Gastrocnemius medialis (tissue), 4 donors: ENCODE measurements at places on chromosomes 5 and 9. TPM values are rescaled to one million over a fixed set of nuclear protein-coding genes. Genes with fewer than 3 reads are reported as not detected.

DNA sequence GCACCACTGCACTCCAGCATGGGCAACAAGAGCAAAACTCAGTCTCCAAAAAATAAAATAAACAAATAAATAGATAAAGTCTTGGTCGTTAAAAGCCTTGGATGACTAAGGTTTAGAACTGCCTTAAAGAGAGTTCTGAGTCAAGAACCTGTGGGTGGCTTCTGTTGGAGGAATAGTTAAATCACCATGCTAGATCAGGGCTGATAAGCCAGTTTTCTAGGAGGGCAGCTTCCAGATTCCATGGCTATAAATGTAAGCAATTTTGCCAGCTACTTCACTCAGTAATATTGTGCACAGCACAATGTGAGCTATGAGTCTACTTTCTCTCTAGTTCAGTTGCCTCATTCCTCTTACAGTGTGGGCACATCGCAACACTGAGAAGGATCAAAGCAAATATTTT is 242.1 kb upstream of the NUDT12 start:
- DNase-seq: no peak

GRCh38 chr9:112031400-112031799 is 134.8 kb downstream of the UGCG start:
- DNase-seq: no peak

LOX gene
- 1.1 TPM for total RNA-seq

GRCh38 chr5:66538126-66538525 is 58.1 kb upstream of the MAST4 start:
- no peak for DNase-seq

TAF11L5 gene
- not detected for total RNA-seq

GRCh38 chr9:85040146-85040545 is 370.6 kb downstream of the NTRK2 start:
- no peak for DNase-seq

GRIA1 gene
- total RNA-seq: 0.18 TPM
